ENCODE measurements at places on chromosomes 12 and 14.

DNA sequence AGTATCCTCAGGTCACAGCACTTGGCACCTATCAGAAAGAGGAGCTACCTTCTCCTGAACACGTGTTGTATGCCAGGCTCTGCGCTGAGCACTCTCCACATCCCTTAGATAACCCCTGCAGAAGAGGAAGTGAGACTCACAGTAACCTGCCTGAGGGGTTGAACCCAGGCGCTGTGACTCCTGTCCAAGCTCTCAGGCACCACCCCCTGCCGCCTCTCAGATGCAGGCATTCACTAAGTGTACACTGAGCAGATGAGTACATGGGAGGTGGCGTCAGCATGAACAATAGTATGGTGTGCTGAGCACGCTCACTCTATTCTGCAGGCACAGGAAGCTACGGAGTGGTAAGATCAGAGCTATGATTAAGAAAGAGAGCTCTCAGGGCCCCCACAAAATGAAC is 21.0 kb upstream of the RIC8B start:
- no peak for DNase-seq

DNA sequence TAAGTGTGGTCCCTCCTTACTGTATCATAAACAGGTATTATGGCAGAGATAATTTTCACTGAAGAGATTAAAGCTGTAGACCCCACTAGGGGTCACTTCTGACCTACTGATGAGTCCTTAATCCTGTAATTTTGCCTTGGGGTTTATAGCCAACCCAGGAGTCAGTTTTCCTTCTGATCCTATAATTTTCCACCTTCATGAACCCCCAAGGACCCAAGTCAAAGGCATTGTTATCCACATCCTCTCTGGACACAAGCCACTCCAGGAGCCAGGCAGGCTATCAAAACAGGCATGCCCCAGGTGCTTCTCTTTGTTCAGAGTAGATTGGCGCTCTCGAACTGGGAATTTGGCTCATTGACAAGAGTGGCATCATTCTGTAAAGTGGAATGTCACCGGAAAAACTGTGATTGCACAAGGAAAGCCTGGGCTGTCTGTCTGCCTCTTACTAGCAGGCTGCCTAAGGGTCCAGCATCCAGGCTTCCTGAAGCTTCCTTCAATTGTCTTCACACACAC is 1523.2 kb upstream of the FLRT2 start:
- DNase-seq, result no peak

DNA sequence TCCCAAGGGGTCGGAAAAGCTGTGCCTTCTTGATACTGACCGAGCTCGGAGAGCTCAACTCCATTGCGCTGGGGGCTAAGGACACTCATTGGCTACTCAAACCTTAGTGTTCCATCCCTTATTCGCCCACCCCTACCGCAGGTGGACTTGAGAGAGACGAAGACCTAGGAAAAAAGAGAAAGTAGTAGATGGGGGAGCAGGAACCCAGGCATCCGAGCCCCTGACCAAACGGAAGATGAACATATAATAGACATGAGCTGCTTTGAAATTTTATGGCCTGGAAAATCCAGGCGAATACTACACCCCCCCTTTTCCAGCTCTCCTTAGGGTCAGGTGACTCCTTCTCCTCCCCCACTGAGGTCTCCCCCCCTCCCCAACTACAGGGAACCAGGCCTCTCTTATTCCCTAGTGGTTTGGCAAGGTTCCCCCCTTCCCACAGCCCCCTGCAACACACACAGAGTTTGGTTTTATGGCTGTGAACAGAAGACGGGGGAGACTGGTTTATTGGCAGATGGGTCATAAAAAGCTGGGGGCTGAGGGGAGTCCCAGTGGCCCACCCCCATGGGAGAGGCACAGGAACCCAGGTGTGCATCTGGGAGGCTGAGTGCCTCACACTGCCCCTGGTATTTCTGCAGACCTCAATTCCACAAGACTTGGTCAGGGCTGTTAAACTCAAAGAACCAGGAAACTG is 1.6 kb downstream of the GDF11 start:
- DNase-seq, result no peak

DNA sequence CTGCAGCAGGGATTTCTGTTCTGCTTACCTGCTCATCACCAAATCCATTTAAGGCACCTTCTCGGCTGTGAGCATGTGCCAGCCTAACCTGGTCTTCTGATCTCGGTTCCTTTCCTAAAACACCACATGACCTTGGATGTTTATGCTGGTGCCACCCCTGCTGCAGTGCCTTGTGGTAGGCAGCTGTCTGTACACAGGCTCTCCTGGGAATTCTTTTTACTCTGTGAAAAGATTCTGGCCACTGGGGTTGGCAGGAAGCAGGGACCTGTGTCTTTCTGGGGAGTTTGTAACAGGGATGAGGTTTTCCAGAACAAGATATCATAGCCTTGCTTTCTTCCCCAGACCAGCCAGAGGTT is 10.4 kb upstream of the PLEKHG3 start:
- DNase-seq, result no peak

Measured in stimulated activated CD4-positive, alpha-beta T cell treated with anti-CD3 and anti-CD28 coated beads, TNF-alpha, amount 100 ng/mL, for 4 hours (primary cell).